ENCODE measurements at places on chromosomes 2 and 18.

GRCh38 chr18:2538236-2538635 is 33.1 kb downstream of the METTL4 start:
- DNase-seq, result no peak

DNA sequence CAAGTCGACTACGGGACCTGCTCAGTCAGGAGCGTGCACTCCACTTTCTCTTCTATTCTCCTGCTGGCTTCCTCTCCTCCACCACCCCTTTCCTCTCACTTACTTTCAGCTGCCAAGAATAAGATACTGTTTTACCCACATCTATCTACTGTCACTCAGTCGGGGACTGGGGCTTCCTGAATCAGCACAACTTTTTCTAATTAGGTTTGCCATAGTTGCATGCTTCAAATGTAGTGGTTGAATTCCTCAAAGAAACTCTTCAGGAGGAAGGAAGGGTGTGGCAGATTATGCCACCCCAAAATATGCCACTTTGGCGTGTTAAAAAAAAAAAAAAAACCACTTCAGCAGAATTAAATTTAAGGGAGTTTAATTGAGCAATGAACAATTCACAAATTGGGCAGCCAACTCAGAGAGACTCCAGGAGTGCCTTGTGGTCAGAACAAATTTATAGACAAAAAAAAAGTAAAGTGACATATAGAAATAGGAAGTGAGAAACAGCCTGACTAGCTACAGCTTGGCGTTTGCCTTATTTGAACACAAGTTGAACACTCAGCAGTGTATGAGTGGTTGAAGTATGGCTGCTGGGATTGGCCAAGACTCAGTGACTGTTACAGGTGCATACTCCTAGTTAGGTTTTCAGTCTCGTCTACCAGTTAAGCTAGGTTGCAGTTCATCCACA is 32.5 kb upstream of the RMDN2 start:
- DNase-seq, result no peak

DNA sequence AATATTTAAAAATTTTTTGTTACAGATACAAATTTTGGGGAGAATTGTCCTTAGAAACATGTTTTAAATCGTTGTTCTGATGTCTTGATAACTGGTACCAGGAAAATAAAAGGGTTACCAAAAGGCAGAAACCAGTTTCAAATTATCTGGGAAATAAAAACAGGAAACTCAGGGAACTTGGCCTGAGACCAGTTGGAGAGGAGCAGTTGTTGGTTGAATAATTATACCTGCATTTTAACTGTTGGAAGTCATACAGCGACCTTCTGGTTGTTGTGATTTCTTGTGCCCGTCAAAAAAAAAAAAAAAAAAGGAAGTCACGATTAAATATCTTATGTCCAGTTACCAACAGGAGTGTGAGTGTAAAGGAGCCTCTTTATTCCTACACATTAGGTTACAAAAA is 51.8 kb downstream of the CRIM1 start:
- DNase-seq, result no peak

DNA sequence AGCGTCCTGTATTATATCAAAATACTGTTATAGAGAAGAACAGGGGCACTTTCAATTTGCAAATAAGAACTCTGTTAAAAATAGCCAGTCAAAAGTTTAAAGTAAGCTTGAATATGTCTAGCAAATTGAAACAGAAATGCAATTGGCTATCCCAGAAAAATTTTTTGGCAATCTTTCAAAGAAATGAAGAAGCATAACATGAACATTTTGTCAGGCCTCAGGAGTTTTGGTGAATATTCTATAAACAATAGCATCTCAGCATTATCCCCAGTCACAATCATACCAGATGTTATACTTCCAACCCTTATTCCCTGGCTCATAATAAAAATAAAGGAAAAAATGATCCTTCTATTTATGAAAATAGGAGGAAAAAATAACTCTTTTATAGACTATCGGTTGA is 252.4 kb downstream of the GRB14 start:
- DNase-seq, result no peak

DNA sequence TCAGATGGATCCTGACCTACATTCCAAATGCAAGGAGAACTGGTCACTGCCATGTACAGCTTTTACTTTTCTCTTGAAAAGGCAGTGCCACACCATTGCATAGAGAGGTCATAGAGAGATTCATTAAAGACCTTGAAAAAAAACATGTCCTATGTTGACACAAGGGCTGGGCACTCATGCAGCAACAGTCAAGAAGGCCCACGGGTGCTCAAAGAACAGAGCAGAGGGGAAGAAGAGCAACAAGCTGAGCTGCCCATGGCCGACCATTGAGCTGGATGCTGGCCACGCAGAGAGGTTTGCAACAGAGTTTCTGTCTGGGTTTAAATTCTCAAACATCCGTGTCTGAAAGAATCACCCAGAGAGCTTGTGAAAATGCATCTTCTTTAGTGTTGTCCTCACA is 99.1 kb downstream of the ADD2 start:
- no peak for DNase-seq

DNA sequence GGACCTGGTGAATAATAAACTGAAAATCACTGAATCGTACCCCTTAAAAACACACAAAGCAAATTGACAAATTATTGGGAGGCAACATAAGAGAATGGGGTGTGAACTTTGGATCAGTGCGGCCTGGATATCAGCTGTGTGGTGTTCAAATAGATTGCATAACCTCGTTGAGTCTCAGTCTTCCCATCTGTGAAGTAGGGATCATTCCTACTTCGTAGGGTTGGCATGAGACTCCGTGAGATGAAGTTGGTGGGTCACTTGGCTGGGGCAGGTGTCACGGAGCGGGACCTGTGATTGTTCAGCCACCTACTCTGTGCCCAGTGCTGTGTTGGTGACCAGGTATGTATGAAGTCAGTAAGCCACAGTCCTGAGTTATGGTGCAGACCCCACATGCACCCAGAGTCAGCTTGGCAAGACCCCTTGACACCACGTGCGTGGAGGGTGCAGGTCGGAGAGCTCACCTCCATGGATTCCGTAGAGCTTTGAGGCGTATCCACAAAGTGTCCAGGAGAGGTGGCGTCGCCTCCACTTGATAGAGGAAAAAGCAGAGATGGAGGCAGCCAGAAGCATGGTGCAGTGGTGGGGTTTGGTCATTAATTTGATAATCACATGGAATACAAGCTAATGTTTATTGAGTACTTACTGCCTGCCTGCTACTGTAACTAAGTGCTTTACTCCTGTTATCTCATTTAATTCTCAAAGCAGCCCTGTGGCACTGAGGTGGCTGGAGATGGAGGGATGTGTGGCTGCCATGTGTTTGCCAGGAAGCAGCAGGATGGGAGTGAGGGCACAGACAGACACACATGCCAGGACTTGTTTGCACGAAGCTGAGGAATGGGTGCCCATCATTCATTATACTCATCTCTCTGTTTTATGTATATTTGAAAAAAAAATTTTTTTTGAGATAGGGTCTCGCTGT is 35.8 kb downstream of the HPCAL1 start:
- no peak for DNase-seq

DNA sequence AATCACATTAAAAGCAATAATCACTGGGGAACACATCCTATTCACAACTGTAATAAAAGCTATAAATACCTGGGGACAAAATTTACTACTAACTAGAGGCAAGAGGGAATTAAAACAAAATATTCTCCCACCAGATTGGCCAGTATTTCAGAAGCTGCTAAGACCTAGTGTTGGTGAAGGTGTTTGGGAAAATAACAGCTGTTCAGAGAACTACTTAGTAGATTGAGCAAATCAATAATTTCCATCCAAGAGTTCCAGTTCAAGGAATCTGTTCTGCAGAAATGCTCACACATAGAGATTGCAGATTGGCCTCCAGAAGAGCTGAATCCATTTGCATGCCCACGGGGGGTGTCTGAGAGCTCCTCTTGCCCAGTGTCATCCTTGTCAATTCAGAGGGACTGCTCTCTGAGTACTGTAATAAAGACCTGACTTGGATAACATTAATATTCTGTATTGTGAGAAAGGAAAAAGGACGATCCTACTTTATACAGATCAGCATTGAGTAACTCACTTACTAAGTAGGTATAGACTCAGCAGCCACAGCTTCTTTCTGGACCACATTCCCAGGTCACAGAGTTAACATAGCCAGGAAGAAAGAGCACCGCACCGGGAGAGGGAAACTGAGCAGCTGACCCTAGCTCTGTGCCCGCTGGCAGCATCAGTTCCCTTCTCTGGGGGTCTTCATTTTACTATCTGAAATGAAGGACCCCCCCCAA is 5.6 kb downstream of the TUBB6 start:
- DNase-seq, result no peak

DNA sequence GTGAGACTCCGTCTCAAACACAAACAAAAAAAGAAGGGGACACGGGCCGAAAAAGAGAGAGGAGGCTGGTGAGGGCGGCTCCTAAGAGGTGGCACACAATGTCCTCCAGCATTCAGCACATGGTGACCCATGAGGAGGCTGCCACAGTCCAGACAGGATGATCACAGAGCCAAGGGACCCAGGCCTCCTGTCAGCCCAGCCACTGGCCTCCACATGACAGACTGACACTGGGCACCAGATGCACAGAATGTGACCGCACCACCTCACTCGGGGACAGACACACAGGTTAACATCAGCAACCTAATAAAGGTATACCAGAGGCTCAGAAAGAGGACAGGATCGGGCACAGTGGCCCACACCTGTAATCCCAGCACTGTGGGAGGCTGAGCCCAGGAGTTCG is 21.0 kb downstream of the PASK start:
- DNase-seq, result no peak

GRCh38 chr2:70726947-70727725 is 40.9 kb downstream of the ADD2 start:
- no peak for DNase-seq

GRCh38 chr18:39296293-39296888 is 1730.8 kb upstream of the CELF4 start:
- DNase-seq, result no peak

DNA sequence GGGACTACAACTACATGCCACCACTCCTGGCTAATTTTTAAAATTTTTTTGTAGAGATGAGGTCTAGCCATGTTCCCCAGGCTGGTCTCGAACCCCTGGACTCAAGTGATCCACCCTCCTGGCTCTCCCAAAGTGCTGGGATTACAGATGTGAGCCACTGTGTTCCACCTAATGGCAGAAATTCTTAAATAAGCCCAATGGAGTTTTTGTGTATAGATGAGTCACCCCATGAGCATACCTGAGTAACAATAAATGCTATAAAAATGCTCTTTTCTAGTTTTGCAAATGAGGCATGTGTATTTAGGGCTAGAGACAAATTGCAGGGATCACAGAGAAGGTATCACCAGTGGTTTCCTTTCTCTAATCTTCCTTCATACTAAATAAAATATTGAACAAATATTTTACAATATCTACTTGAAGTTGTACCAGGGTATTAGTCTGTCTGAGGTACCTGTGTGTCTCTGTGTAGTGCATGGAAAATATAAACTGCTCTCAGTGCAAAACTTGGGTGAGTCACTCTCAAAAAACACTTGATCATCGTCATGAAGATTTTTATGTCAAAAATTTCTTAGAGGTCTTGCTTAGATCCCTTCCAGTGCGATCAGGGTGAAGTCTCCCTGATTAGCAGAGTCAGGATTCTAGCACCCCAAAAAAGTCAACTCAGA is 337.1 kb upstream of the MMADHC start:
- DNase-seq, result no peak

DNA sequence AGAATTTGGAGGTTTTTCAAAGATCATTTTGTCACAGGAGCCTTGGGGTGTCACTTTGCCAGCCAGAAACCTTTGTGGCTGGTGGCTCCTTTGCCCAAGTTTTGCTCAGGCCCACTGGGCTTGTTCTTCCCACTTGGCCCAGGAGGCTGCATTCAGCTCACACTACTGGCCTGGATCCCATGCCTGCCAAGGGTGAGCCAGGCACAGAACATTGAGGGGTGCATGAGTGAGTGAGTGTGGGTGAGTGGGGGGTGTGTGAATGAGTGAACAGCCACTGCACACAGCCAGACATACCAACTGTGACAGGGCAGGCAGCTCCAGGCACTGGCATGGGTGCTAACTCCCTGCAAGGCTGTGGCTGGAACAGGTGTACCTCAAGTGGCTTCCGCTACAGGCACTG is 39.6 kb downstream of the FAM171B start:
- DNase-seq, result no peak

- DNase-seq, result no peak
Measured at GRCh38 chr2:229226382-229226781, 44.7 kb downstream of the PID1 start.

DNA sequence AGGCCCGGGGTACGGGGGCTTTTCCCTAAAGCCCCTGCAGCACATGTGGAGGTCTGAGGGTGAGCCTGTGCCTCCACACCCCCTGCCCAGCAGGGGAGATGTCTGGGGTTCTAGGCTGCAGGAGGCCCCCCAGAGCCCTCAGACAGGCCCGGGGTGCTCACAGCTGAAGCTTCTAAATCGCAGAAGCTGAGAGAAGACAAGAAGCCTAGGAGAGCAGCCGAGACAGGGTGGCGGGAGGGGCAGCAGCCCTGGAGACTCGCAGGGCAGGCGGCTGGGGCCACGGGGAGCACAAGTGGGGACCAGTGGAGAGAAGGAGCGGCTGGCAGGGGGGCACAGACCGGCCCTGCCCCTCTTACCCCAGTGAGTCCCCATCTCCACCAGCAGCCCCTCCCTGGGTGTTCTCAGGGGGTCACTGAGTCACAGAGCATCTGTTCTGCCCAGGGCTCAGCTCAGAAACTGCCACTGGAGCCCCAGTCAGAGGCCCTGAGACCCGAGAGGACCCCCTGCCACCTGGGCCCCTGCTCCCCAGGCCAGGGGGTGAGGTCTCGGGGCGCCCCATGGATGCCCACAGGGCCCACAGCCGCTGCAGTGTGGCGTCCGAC is 26.1 kb downstream of the GPC1 start:
- no peak for DNase-seq

DNA sequence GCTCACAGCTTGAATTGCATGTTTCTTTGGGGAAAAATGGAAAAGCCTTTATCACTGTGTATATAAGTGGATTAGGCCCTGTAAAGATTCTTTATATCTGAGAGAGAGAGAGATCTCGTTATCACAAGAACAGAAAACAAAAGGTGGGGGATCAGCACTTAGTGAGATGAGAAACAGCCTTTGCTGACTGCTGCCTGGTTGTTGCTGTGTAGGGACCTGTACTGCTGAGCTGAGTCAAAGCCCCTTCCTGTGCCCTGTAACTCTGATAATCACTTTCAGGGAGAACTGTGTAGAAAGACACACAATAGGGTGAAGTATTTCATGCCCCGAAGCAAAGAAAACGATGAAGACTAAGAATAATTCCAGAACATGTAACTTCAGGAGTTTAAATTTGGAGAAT is 30.6 kb upstream of the FAM237A start:
- no peak for DNase-seq

Measured in activated naive CD4-positive, alpha-beta T cell treated with anti-CD3 and anti-CD28 coated beads, Interleukin-2, amount 50 U/mL, for 72 hours (primary cell).